ENCODE measurements at places on chromosomes 1 and 21.

- DNase-seq, result no peak
Measured at GRCh38 chr1:58304346-58304975, 242.1 kb downstream of the OMA1 start.

DNA sequence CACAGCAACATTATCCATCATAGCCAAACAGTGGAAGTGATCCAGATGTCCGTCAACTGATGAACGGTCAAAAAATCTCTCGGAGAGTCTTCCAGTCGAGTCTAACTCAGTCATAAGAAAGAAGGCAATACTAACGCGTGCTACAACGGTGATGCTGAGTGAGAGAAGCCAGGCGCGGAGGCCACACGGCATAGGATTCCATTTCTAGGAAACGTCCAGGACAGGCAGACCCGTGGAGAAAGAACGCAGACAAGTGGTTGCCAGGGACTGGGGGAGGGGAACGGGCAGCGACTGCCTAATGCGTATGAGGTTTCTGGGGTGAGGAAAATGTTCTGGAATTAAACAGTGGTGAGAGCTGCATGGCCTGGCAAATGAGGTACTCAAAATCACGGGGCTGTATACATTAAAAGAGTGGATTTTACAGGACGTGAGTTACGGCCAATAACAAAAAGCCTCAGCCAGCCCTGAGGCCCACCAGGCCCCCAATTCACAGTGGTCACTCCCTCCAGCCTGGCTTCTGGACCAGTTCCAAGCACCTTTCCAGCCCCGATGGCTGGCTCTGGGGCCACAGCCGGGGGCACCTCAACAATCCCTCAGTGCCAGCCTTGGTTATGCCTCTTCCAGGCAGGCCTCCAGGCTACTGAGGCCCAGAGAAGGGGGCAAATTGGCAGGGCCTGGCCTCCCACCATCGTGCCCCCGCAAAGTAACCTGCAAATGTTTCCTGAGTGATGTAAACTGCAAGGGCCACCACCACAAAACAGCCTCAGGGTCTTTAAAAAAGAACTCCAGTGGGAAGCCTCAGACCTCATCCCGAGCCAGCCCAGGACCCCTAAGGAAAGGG is 3.4 kb downstream of the WNT9A start:
- no peak for DNase-seq

- DNase-seq, result no peak
Measured at GRCh38 chr1:15042866-15043265, 110.7 kb upstream of the TMEM51 start.

- no peak for DNase-seq
Measured at GRCh38 chr1:151526735-151527525, 13.2 kb upstream of the TUFT1 start.

- DNase-seq, result no peak
Measured at GRCh38 chr1:7356079-7356478, 415.0 kb upstream of the VAMP3 start.

DNA sequence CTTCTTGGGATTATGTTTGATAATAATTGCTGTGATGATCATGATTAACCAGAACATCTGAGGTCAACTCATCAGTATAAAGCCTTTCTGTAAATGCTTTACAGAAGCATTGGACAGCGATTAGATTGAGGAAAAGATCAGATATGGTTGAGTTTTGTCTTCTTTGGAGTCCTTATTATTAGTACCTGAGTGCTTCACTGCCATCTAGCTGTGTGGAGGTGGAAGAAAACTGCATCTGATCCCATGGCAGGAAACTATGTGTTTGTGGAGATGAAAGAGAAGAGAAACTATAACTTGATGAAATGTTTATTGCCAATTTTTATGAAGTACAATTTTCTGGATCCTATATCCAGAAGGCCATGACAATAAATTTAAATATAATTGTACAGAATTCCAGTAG is 11.4 kb downstream of the FLG2 start:
- no peak for DNase-seq

DNA sequence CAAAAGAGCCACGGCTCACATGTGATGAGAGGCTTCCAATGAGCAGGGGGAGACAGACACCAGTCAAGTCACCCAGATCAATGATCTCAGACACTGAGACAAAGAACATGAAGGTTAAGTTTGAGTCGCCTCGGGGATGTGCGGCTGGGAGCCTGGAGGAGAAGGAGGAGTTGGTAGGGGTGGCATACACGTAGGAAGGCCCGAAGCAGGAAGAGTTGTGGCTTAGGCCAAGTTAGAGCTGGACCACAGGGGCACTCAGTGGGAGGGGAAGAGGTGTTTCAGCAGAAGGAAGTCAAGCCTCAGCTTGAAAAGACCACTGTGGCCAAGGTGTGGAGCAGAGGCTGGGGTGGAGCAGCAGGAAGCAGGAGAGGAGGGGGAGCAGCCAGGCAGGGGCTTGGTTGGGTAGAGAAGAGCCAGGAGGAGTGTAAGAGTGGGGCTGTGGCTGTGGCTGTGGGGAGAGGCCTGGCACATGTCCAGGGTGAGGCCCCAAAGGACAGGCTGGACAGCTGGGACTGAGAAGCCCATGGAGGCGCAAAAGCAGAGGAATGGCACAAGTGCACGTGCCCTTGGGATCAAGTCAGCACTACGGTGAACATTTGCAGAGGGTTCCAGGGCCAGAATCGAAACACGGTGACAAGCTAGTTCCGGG is 27.6 kb downstream of the CTNNBIP1 start:
- no peak for DNase-seq

DNA sequence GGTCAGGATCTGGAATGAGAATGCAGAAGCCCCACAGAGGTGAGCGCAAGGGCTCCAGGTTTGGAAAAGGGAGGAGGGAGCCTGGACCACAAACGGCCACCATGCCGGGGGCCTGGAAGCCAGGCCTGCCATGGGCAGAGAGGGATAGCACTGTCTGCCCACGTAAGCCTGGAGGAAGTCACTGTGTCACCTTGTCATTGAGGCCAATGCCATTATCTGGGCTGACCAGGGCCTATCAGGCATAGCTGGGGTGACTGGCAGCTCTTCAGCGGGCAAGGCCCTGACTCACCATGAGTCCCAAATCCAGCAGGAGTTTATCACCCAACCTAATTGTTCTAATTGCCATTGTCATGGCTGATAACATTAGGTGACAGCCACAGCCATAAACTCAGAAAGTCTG is 84.6 kb downstream of the MATN1 start:
- no peak for DNase-seq
